ENCODE measurements at places on chromosomes 5 and 9.

- no peak overlapping the region for H3K27ac ChIP-seq
- H3K4me3 ChIP-seq: no peak overlapping the region
Measured at GRCh38 chr5:61115968-61116367, 46.3 kb downstream of the SMIM15 start.

GRCh38 chr5:179504600-179505396, 45.6 kb upstream of the RUFY1 start:
- peaks cover 5% of the 10 kb centered on the region for H3K4me1 ChIP-seq
- no peak overlapping the region for H3K4me3 ChIP-seq
- no peaks in the 10 kb centered on the region for H3K27me3 ChIP-seq
- DNase-seq: no peak
- no peaks in the 10 kb centered on the region for H3K36me3 ChIP-seq
- no peak overlapping the region for H3K27ac ChIP-seq

DNA sequence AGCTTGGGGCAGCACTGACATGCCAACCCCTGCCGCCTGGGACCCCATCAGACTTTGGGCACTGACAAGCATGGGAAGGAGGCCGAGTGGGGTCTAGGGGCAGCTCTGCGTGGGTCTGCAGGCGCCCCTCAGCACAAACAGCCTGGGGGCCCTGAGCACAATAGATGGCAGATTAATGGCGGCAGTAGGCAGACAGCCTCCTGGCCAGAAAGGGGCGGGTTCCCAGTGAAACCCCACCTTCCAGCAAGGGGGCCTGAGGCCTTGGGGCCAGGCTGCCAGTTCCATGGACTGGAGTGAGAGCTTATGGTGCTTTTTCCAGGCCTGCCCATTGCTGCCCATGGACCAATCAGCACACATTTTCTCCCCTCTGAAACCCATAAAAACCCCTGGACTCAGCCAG, 2031.2 kb downstream of the EFNA5 start:
- H3K4me3 ChIP-seq: no peak overlapping the region
- DNase-seq: no peak
- H3K36me3 ChIP-seq: no peaks in the 10 kb centered on the region
- no peaks in the 10 kb centered on the region for H3K27me3 ChIP-seq

DNA sequence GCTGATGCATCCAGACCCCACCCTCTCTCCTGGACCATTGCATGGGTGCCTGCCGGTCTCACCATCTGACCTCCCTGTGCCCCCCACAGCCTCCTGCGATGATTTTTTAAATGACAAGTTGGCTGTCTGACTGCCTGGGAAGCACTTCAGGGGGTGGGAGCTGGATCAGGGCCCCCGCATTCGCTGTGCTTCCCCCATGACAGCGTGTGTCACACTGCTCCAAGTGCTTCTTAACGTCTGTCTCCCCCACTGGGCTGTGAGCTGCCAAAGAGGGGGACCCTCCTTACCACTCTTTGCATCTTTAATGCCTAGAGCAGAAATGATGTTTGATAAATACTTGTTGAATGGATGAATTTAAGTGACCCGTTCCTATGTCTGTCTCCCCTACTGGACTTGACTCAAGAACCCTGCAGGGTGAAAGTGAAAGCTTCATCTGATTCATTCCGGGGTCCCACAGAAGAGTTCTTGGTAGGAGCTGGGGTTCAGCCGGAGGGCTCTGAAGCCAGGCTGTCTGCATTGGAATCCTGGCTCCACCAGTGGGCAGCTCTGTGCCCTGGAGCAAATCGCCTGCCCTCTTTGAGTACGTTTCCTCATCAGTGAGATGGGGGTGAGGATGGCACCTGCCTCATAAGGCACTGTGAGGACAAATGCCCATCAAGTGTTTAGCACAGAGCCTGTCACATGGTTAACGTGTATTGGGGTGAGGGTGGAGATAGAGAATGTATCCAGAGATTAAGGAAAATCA, 7.6 kb upstream of the EGR1 start:
- no peak for DNase-seq
- peaks cover 29% of the 10 kb centered on the region for H3K4me1 ChIP-seq
- H3K27me3 ChIP-seq: peaks cover 4% of the 10 kb centered on the region
- H3K4me3 ChIP-seq: no peak overlapping the region
- H3K27ac ChIP-seq: no peak overlapping the region

DNA sequence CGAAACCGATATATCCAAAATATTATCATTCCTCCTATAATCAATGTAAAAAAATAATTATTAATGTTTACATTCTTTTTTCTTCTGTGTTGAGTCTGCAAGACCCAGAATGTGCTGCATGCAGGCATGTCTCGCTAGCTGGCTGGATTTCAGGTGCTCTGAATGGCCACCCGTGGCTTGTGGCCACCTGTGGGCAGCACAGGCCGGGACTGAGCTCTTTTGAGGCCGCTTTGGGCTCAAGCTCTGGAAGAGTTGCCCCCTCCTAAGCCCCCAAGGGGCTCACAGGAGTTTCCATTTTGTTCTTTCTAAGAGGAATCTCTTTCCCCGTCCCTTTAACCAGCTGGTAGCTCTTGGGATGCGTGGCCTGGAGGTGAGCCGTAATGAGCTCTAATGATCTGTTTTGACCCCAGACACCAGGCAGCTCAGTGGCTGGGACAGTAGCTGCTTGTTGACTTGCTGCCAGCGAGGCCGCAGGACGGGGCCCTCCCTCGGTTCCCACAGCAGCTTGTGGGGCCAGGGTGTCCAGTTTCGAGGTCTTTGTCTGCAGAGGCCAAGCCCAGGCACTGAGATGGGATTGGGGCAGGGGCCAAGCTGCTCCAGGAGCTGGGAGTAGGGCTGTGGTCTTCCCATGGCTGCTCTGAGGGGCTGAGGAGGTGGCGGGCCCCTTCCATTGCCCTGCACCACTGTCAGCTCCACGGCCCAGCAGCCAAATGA, 20.8 kb downstream of the ASS1 start:
- no peaks in the 10 kb centered on the region for H3K36me3 ChIP-seq
- no peak overlapping the region for H3K4me3 ChIP-seq
- no peak for DNase-seq
- H3K27me3 ChIP-seq: peaks cover 32% of the 10 kb centered on the region
